SK-MEL-5 (cell line): ENCODE measurements at places on chromosomes 5 and 9. TPM values are rescaled to one million over a fixed set of nuclear protein-coding genes. Genes with fewer than 3 reads are reported as not detected.

Gene PKD2L2
- total RNA-seq, result 0.11 TPM in 2 replicates

GRCh38 chr5:34533582-34534522 lies 122.3 kb upstream of the RAI14 start:
- no peak for DNase-seq

DNA sequence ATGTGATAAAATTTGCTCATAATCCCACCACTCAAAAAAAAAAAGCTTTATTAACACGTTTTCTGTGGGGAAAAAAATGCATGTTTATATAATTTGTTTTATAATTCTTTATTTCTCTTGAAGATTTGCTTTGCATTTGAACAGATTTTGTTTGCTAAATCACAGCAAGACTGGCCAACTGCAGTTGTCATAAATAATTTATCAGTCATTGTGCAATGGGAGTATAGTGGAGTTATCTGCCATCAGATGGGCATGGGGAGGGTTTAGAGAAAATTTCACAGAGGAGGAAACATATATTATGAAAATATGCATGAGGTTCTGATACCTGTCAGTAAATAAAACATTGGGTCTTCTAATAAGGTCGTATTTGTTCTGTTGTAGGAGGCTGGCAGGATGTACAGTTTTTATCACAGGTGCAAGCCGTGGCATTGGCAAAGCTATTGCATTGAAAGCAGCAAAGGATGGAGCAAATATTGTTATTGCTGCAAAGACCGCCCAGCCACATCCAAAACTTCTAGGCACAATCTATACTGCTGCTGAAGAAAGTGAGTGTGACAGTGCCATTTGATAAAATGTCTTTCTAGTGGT lies 23.8 kb downstream of the HSDL2 start:
- DNase-seq, result no peak

GRCh38 chr9:35035851-35036701 lies 36.3 kb downstream of the VCP start:
- no peak for DNase-seq
